ENCODE measurements at places on chromosomes 6 and 20.
A peak's percentile ranks its signal among the peaks of the same experiment; 100 is the strongest.

- no peak for DNase-seq
These were observed 333.4 kb downstream of the SMOC2 start for GRCh38 chr6:168774381-168774780.

GRCh38 chr6:158384671-158385110 is 72.4 kb downstream of the TULP4 start:
- no peak for DNase-seq

GRCh38 chr6:108361312-108361932 is 66.6 kb downstream of the AFG1L start:
- no peak for DNase-seq

DNA sequence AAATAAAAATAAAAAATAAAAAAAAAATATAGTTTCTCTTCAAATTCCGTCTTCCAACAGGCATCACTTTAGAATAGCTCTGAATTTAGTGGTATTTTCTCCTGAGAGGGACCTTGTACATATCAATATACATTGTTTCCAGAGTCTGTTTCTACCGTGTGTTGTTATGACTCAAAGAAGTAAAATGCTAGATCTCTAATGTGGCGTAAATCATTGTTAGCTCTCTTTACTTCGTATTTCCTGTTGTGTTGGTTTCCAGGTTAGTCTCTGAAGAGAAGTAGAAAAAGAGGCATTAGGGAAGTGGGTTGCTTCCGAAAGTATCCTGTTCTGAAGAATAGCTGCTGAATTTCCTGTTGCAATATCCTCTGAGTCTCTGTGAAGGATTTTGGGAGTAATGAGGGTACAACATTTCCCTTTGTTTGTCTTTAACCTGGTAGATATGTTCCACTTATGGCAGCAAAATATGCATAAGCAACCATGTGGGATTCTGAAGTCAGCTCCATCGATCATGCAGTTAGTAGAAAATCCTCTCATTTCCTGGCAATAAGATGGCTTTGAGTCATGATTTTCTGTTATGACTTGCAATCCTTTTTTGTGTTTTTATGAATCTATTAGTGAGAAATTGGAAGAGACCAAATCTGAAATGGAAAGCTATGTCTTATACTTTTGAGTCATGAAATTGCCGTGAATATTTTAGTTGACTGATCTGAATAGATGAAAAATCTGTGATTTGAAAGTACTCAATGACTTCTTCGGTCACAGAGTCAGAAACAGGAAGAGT is 42.0 kb upstream of the MCHR2 start:
- no peak for DNase-seq

- no peak for DNase-seq
These were observed 27.6 kb downstream of the SIRPA start for GRCh38 chr20:1922786-1923185.

DNA sequence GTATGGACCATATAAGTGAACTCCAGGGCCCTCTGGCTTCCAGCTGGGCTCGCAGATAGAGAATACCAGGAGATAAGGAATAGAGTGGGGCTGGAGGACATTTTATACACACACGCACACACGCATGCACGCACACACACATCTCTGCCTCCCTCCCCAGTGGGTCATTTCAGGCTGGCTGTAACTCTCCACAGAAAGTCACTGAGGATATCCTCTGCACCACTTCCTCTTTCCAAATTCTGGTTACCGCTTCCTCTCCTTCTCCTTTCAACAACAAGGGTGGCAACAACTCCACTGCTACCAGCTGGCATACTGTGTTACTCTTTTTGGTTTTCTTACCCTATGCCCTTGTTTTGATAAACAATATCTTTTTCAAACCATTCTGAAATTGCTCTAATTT is 280.2 kb downstream of the COL12A1 start:
- no peak for DNase-seq

DNA sequence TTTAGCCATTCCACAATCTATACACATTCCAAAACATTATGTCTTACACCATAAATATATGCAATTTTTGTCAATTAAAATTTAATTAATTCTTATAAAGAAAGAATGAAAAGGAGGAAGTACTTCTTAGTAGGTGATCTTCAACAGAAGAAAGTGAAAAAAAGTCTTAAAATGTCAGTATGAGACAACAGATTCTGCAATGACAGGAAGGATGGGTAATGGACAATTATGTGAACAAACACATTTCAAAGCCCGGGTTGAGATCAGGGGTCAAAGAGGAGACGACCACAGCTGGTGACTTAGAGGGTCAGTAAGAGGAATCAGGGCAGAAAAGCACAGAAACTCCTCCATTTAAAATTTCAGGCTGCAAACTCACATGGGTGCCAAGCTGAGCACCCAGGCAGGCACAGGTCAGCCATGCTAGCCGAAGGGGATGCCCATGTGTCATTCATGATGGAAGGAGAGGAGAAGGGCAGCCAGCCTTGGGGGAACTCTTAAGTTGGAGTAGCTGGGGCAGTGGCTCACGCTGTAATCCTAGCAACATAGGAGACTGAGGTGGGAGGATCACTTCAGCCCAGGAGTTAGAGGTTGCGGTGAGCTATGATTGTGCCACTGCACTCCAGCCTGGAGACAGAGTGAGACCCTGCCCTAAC is 11.0 kb downstream of the VSX1 start:
- DNase-seq, result no peak

GRCh38 chr6:41286544-41287346 is at the start of gene TREM1:
TREM1 (minus strand) TSS chr6:41286682; CDS start chr6:41286655, 27 bp downstream.
- DNase-seq, result no peak

- peak; percentile 11 for DNase-seq
These were observed 7.5 kb upstream of the BFSP1 start for GRCh38 chr20:17538517-17539170.

GRCh38 chr6:44230034-44230675 is 6.8 kb downstream of the SLC29A1 start:
- no peak for DNase-seq

- DNase-seq, result no peak
These were observed 35.8 kb upstream of the NOX3 start for GRCh38 chr6:155491421-155491820.

- no peak for DNase-seq
These were observed 138.7 kb upstream of the MYLIP start for GRCh38 chr6:15990179-15990578.

DNA sequence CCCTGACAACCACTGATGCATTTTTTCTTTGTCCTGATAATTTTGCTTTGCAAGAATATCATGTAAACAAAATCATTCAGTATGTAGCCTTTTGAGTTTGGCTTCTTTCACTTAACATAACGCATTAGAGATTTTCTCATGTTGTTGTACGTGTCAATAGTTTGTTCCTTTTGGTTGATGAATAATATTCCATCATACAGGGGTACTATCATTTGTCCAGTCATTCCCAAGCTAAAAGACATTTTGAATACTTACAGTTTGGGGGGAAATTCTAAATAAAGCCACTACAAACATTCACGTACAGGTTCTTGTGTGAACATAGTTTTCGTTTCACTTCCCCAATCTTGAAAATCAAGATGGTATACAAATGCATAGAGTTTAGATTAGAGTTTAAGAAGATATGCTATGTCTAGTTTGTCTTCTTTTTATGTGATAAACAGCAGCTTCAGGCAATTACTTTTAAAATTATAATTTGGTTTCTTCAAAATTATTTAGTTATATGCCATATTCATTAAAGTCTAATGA is 5.2 kb downstream of the HAO1 start:
- DNase-seq, result no peak

- no peak for DNase-seq
These were observed 11.4 kb upstream of the KCNQ2 start for GRCh38 chr20:63483834-63484233.

DNA sequence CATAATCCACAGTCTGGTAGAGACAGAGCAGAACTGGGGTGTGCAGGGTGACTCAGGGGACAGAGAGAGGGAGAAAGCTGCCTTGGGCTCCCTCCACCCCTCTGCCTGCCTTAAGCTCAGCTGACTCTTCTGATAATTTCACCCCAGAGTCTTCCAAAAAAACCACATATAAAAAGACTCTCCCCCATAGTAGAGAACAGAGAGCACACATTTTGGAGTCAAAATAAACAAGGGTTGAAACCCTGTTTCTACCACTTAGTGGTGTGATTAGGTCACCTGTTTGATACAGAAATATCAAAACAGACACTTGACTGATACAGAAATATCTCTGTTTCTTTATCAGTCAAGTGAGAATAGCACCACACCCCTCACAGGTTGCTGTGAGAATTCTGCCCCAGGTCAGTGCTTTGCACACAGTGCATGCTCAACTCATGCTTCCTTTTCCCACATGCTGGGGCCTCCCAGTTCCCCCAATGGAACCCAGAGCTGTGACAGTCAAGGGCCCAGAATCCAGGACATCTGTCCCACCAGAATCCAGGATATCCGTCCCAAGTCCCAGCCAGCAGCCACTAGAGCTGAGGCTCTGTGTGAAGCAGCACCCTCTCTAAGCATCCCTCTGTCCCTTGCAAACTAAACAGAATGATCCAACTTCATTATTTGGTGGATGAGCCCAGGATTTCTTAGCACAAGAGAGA is 1.2 kb downstream of the TREML2 start:
- peak; percentile 68 for DNase-seq

- peak; percentile 6 for DNase-seq
These were observed 18.3 kb downstream of the CAPN11 start for GRCh38 chr6:44176762-44177509.

DNA sequence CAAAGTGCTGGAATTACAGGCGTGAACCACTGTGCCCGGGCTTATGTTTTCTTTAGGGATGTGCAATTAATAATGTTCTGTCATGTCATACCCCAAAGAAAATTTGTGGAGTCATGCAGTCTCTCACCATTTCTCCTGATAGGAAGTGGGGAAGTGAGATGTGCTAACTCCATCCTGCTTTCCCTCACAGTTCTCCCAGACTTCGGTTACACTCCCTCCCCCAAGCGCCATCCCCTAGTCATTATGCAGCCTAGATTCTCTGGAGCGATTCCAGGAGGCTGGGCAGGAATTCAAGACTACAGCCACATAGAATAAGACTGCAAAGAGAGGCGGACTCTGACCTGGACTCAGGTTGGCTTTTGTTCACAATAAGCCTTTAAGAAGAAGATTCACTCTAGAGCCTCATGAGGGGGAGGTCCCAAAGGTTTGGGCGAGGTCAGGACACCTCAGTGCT is 271.4 kb downstream of the ALDH8A1 start:
- no peak for DNase-seq

- no peak for DNase-seq
These were observed 189.4 kb downstream of the DLL1 start for GRCh38 chr6:170101281-170102035.

DNA sequence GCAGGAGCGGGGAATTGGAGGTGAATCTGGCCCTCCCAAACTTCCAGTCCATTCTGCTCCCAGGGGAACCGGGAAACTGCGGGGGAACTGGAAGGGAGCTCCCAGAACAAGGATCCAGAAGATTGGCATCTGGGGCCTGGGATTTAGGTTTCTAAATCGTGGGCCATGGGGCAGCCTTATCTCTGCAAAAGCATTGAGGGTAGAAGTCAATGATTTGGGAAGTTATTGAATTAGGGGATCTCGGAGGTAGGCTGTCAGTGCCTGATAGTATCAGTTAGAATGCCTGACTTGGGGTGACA is 45.1 kb downstream of the HNF4A start:
- no peak for DNase-seq

DNA sequence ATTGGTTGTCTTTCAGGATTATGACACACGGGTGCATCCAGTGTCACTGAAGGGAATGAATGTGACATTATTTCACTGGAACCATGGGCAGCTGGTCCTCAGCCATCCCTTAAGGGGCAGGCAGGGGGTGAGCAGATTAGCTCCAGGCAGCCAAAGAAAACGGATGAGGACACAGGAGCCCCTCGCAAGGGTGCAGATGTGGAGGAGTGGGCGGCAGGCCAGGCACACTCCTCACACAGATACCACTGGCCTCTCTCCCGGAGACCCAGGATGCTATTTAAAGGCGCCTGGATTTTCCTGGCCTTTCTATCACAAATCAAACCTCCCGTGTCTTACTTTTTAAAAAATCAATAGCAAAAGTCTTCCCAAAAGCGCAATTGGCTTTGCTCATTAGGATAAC is 210.4 kb downstream of the TAF4 start:
- DNase-seq, result no peak

- no peak for DNase-seq
These were observed 140.0 kb upstream of the NUP153 start for GRCh38 chr6:17846762-17847161.

- no peak for DNase-seq
These were observed 422.5 kb upstream of the RGS17 start for GRCh38 chr6:153553627-153554026.

DNA sequence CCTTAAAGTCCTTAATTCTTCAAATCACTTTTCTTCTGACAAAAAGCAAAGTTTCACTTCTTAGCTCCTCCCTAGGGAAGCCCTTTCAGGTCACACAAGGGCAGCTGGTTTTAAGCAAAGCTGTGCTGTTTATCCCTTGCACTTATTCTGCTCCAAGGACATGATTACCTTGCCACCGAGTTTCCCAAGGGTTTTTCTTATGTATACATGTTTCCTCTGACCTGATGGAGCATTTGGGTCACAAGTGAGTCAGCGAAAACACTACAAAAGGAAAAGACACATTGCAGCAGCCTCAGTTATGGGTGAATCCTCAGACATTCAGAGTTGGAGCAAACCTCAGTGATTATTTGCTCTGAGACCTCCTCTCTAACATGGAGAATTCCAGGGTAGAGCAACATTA is 26.6 kb upstream of the ILRUN start:
- no peak for DNase-seq

- no peak for DNase-seq
These were observed 7.0 kb downstream of the PNPLA1 start for GRCh38 chr6:36276581-36277536.

GRCh38 chr20:7195704-7196103 is 428.2 kb downstream of the BMP2 start:
- no peak for DNase-seq

GRCh38 chr6:122568350-122568749 is 41.9 kb upstream of the PKIB start:
- no peak for DNase-seq

DNA sequence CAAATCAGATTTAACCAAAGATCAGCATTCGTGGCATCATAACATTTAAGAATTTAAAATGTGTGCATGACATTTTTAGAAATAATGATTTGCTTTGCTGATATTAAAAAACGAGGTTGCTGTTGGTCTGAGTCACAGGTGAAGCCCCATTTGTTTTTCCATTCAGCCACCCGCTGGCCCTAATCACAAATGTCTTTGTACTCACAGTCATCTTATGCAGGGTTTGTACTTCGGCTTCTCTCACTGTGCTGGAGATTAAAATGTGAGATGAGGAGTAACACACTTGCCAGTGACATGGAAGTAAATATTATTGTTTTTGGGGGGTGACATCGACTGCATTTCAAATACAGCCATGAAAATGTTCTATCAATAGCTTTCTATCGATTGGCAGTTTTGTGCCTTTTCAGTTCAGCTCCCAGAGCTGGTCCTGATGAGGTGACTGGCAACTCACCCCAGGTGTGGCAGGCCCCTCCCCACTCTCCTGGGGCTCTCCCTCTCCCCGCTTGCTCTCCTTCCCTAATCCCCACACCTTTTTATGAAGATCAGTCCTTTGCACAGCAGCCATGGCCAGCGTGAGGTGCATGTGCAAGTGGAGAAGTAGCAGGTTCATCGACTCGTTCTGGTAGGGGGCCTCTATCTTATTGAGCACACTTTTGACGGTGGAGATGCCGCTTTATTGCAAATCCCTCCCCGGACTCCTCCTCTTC is 58.8 kb upstream of the FUCA2 start:
- peak; percentile 31 for DNase-seq

Data from CD4-positive, alpha-beta T cell treated with Interleukin-2 at 100 ng/mL for 4 hours (primary cell).